ENCODE measurements at places on chromosomes 12 and 14.

DNA sequence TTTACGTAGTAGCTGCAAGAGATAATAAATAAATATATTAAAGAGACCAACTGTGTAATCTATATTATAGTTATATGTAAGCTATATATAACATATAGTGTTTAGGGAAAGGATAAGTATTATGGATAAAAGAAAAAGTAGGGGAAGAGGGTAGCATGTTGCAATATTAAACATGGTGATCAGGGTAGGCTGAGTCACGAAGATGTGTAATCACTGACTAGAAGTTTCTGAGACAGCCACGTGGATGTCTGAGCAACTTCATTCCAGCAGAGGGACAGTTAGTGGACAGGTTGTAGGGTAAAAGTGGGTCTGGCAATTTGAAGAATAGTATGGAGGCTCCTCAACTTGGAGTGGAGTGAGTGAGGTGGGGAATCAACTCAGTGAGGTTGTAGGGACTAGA, 109.7 kb downstream of the ANO4 start:
- DNase-seq: no peak

DNA sequence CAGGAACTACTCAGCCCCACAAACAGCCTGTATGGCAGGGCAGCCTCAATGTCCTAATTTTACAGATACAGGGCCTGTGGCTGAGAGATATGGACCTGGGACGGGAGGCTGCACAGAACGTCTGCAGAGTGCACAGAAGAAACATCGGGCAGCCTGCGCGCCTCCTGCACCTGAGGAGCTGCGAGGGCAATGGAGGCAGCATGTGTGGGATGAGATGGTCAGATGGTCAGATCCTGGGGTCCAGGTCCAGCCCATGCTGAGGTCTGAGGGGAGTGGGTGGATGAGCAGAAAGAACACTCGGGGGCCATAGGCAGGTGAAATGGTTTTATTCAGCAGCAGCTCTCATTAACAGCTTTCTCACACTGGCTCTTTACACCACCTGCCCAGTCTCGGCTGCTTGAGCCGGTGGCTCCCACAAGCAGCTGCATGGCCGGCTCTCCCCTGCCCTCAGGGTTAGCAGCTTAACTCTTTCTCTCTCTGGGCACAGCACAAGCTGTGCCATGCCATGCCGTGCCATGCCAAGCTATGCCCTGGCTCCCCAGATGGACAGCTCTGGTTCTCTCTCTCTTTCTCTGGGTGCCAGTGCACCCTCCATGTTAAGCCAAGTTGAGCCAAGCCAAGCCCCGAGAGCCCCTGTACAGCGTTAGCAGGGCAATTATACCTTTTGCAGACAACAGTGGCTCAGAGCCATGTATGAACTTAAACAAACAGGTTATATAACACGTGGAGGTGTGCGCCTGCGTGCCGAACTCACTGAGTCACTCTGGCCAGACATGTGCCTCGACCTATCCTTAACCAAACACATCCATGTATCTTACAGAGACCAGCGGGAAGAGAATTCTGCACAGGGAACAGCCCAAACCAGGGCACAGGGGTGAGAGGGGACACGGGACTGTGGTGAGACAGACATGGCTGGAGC, 47.6 kb downstream of the RIMBP2 start:
- DNase-seq: no peak

- no peak for DNase-seq
Observed at GRCh38 chr12:121826318-121827150, 22.7 kb downstream of the SETD1B start.

DNA sequence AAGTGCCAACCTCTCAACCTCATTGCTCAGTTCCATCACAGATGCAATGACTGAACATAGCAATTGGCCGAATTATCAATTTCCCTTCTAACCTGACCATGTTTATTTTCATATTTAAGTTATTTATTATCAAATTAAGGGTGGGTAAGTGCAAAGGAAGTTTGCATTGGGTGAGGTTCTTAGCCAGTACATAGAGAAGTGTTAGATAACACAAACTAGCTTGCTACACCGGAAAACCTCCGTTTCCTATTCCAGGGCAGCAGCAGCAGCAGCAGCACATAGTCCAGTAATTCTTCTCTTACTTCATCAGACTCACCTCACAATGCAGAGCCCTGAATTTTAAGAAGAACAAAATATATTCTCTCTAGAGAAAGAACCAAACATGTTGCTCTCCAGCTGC, 200.5 kb upstream of the OR4E1 start:
- no peak for DNase-seq

DNA sequence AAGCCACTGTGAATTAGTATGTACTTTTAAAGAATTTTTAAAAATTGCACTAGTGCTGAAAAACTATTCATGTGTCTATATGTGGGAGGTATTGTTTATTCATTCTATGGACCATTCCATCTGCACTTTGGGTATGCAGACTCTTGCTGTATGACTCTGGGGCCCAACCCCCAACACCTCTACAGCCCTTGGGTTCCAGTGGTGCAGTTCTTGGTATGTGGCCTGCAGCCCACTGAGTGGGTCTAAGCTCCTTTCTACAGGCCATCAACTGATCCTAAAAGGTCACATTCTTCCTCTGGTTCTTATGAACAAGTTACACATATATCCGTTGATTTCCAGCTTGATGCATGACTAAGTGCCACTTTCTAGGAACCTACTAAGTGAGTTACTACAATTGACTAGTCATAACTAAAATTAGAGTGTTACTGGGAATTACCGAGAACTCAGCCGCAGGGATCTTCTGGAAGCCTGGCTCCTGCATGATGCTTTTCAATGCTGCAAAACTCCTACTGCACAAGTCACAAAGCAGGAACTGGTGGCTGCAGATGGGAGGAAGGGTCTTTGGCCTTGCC, 62.4 kb upstream of the MED13L start:
- no peak for DNase-seq

- peak; percentile 97 for DNase-seq
Observed at GRCh38 chr12:6937481-6938352, 5.9 kb upstream of the RNU7-1 start.

DNA sequence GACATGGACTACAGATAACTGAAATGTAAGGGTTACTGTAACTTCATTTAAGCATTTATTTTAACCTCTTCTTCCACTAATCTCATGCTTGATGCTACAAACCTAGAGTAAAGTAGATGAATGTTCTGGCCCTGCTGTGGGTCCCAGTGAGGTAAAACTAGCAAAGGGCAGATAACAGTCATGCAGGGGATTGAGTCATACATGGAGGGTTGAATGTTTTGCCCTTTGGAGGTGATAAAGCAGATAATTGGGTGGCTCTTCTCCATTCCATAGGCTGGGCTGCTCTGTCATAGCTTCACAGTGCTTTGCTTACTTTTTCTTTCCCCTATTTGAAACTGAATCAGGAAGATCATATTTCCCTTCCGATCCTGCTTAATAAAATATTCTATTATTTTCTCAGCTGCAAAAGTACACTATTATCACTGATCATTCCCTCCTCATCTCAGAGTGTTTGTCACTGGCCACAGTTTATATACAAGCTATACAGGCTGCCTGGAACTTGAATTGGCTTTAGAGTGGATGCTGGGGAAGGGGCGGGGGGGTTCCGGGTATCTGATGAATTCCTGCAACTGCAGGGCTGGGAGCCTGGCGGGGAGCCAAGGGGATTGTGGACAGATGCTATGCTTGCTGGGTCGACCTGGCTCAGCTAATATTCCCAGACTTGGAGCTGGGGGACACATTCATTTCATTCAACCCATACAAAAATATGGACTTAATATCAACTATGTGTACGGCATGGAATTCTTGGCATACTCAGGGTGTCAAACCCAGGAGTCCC, 235.1 kb downstream of the NRXN3 start:
- DNase-seq: no peak

DNA sequence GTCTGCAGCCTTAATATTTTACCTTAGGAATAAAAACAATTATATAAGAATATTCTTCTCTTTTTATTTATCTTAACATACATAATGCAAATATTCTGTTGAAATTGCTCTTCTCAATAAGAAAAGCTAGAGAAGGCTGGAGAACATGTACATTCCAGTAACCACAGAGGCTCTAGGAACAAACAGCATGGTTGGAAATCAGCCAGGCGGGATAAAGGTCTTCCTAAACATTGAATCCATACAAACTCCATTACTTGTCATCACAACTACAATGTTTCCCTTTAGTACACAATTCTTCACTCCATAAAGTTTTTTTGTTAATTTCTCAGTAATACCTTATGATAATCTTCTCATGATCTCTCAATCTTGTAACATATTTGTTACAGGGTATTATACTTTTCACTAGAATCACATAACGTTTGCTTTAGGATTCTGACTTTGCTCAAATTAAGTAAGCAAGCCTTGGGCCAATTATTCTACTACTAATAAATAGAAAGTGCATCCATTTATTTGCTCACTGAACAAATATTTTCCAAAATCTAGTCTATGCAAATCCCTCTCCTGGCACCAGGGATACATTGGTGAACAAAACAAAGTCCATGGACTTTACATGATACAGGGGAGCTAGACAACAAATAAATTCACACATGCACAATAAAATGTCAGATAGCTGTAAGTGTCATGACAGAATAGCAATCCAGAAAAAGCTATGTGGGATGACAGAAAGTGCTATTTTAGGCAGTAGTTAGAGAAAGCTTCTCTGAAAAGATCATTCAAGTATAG, 237.5 kb upstream of the TMTC1 start:
- no peak for DNase-seq

DNA sequence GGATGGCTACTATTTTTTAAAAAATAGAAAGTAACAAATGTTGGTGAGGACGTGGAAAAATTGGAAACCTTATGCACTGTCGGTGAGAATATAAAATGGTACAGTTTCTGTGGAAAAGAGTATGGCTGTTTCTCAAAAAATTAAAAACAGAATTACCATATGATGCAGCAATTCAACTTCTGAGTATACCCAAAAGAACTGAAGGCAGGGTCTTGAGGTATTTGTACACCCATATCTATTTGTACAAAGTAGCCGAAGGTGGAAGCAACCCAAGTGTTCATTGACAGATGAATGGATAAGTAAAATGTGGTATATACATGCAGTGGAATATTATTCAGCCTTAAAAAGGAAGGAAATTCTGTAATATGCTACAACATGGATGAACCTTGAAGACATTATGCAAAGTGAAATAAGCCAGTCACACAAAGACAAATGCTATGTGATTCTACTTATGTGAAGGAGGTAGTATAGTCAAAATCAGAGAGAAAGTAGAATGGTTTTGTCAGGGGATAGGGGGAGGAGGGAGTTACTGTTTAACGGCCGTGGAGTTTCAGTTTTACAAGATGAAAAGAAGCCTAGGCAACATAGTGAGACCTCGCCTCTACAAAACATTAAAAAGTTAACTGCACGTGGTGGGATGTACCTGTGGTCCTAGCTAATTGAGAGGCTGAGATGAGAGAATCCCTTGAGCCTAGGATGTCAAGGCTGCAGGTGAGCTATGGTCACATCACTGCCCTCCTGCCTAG, 38.4 kb upstream of the CCT2 start:
- no peak for DNase-seq

DNA sequence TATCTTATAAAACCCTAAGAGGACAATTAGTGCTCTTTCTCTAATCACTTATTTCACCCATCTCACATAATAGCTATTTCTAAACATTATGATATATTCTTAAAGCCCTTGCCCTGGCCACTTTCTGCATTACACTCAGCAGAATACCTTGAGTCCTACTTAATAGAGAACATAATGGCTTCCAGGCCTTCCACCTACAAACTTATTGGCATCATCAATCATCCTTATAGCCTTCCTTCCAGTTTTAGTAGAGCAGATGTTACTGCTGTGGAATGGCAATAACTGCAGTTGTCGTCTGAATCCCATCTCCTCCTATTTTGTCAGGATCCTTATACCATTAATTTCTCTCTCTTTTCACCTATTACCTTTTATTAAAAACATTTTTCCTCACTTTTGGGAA, 1127.4 kb downstream of the LRFN5 start:
- DNase-seq: no peak

DNA sequence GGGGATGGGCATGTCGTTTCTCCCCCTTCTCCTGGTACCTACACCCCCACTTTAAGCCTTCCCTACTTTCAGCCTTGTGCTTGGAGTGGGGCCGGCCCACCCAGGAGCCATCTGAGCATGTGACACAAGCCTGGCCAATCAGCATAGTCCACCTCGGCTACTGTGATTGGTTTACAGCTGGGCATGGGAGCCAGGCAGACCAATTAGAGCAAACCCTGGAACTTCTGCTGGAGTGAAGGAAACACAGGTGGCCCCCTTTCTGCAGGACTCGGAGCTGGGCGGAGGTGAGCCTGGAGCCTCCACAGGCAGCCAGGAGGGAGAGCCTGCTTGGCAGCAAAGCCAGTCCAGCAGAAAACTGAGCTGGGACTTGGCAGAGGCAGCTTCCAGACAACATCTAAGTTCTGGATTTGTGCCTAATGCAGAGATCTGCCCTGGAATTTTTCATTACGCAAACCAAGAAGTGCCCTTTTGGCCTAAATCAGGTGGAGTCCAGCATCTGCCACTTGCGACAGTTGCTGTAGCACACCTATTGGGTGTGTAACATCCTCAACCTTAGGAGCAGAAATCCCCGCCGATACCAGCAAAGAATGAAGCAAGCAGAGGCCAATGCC, 59.5 kb downstream of the SCARB1 start:
- peak; percentile 62 for DNase-seq

DNA sequence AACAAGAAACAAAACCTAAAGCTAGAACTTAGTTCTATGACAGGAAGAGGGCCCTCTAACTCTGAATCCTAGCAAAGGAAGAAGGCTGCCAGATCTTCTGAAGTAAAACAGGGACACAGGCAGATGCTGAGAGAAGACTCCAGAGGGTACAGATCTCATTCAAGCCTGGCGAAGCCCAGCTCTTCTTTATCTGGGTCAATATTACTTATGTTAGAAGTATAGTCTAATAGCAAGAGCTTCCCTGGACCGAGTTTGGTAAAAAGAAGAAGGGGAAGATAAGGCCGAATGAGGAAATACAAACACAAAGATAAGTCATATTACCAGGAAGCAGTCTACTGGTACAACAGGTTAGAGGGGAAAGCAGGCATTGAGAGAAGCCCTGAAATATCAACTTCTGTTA, 79.9 kb upstream of the CCDC91 start:
- no peak for DNase-seq

DNA sequence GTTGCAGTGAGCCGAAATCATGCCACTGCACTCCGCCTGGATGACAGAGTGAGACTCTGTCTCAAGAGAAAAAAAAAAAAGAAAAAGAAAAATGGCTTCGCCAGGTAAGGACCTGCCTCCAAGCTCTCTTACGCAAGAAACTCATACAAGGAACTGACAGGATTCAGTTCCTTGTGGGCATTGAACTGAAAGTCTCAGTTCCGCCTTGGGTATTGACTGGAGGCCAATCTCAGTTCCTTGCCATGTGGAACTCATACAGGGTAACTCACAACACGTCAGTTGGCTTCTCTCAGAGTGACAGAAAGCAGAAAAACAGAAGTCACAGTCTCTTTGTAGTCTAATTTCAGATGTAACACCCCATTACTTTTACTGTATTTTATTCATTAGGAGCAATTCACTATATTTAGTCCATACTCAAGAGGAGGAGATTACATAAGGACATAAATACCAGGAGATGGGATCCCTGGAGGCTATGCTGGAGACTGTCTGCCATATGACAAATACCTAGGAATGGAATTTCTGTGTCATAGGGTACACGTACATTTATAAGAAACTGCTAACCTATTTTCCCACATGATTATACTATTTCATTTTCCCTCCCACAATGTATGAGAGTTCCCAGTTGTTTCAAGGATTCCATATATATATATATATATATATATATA, 11.4 kb upstream of the NOPCHAP1 start:
- DNase-seq: no peak

- no peak for DNase-seq
Observed at GRCh38 chr14:56413721-56414120, 165.9 kb upstream of the TMEM260 start.
